ENCODE measurements at places on chromosomes 12 and 14. TPM values are rescaled to one million over a fixed set of nuclear protein-coding genes. Genes with fewer than 3 reads are reported as not detected.
A peak's percentile ranks its signal among the peaks of the same experiment; 100 is the strongest.

FOXN4 gene
- 0.19 TPM for total RNA-seq

CCDC88C gene
- total RNA-seq: 8.4 TPM

ARMH4 gene
- total RNA-seq: 9.0 TPM

GRCh38 chr12:80684077-80684495, 23.3 kb upstream of the MYF6 start:
- H3K4me3 ChIP-seq: no peak overlapping the region
- no peak overlapping the region for H3K27ac ChIP-seq
- H3K4me1 ChIP-seq: no peaks in the 10 kb centered on the region
- no peaks in the 10 kb centered on the region for H3K36me3 ChIP-seq
- no peaks in the 10 kb centered on the region for H3K27me3 ChIP-seq

DNA sequence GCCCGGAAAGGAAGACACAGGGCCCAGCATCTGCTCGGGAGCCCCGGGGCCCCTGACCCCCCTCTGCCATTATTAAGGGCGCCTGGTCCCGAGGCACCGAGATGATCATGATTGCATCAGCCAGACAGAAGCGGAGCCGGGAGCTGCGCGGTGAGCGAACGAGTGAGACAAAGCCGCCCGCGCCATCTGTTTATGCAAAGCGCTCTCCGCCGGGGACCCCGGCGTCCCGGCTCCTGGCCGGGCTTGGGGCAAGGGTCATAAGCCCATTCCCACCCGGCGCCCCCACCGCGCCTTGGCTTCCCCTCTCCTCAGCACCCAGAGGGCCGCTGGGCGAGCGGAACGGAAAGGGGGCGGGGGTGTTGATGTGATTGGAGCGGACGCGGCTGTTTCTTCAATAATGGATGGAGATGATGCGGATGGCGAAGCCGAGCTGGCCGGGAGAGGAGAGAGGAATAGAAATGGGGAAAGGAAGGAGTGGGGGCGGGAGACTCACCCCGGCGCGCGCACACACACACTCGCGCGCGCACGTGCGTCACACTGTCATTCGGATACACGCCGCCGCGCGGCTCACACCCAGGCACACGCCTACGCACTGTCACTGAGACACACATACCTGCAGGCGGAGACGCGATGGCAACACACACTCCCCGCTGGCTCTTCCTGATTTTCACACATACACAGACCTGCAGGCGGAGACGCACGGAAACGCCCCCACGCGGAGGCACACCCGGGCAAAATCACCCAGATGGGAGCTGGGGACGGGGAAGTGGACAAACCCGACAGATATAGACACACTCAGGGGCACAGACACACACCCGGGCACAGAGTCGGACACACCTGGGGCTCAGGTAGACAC, 10.7 kb downstream of the STAC3 start:
- peaks cover 5% of the 10 kb centered on the region for H3K27me3 ChIP-seq
- peaks cover 73% of the 10 kb centered on the region for H3K4me1 ChIP-seq
- H3K4me3 ChIP-seq: peak overlapping the region; percentile 30
- peak overlapping the region; percentile 23 for H3K27ac ChIP-seq
- no peaks in the 10 kb centered on the region for H3K36me3 ChIP-seq

DNA sequence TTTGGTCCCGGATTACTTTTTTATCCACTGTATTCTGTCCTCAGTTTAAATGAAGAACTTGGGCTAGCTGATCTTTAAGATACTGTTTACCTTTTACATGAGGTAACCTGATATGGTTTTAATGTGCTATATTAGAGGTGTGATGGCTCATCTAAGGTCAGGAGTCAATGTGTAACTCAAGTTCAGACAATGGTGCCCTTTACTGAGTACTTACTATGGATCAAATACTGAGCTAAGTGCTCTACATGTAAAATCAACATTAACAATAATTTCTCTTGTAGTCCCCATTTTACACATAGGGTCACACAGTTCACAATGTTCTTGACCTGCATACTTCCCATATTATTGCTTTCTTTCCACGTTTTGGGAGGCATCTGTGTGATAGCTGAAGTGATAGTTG, 79.2 kb downstream of the CEP83 start:
- H3K4me1 ChIP-seq: no peaks in the 10 kb centered on the region
- no peaks in the 10 kb centered on the region for H3K36me3 ChIP-seq
- no peaks in the 10 kb centered on the region for H3K27me3 ChIP-seq
- no peak for DNase-seq
- H3K4me3 ChIP-seq: no peak overlapping the region
- H3K27ac ChIP-seq: no peak overlapping the region

DNA sequence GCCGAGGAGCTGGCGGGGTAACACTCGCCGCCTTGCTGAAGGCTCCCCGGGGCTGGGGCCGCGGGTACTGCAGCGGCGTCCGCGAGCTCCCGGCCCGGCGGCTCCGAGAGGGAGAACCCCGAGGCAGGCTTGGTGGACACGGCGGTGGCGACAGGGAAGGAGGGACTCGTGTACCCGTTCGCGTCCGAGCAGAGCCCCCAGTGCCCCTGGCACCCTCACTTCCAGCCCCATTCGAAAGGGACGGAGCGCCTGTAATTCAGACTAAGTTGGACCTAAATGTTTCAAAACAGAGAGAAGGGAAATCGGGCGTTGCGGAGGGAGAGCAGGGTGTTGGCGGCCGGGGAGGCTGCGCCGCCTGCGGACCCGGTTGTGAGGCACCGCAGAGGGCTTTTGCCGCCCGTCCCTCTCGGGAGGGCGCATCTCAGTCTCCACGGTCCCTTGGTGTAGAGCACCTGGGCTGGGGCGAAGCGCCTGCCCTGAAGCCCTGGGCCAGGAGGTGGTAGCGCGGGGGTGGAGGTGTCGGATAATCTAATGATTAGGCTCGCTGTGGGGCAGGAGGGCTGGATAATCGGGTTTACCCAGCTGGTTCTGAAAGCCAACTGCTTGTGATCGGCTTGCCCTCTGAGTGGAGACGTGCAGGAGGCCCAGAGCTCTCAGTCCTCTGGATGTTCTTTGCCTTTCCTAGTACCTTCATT, 771 bp downstream of the DAAM1 start:
- H3K4me3 ChIP-seq: peak overlapping the region; percentile 95
- peak overlapping the region; percentile 93 for H3K27ac ChIP-seq
- H3K4me1 ChIP-seq: peaks cover 12% of the 10 kb centered on the region

- no peak overlapping the region for H3K4me3 ChIP-seq
- no peak overlapping the region for H3K27ac ChIP-seq
- no peak for DNase-seq
Measured at GRCh38 chr14:73824127-73824526, 27.5 kb upstream of the PTGR2 start.

DNA sequence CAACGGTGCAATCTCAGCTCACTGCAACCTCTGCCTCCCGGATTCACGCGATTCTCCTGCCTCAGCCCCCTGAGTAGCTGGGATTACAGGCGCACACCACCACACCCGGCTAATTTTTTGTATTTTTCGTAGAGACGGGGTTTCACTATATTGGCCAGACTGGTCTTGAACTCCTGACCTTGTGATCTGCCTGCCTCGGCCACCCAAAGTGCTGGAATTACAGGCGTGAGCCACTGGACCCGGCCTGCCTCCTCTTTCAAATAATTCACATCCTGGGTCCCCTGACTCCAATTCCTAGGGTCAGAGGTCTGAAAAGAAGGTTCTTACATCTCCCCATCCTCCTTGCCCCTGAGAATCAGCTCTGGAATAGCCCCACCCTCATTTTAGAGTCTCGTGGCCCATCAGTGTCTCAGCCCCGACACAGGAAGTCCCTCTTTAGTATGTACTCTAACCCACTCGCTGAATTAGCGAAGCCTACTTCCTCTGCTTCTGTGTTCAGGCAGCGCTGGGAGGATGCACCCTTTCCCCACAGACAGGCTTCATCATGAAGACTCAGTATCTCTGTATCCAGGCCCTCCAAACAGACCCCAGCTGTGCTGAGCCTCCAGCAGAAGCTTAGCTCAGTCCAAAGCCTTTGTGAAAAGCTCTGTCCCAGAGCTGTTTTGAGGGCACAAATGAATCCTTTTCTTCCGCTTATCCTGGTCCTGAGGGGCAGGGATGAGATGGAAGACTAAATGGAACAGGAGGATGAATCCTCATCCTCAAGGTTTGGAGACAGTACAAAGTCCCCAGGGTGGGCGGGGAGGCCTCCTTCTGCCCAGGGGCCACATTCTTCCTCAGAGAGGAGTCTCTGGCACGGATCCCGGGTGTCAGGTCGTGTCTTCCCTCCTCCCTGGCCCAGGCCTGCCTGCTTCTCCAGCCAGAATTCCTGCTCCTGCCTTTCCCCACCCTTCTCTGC, 3.5 kb downstream of the LPAR5 start:
- no peak overlapping the region for H3K4me3 ChIP-seq
- H3K36me3 ChIP-seq: no peaks in the 10 kb centered on the region

Data from heart right ventricle (tissue), 16 donors.